ENCODE measurements at places on chromosomes 4 and X. TPM values are rescaled to one million over a fixed set of nuclear protein-coding genes. Genes with fewer than 3 reads are reported as not detected.

- peaks cover 57% of the 10 kb centered on the region for H3K27me3 ChIP-seq
- H3K27ac ChIP-seq = no peak overlapping the region
- no peaks in the 10 kb centered on the region for H3K36me3 ChIP-seq
Observed at GRCh38 chr4:3867403-3868100, 101.4 kb downstream of the ADRA2C start.

DNA sequence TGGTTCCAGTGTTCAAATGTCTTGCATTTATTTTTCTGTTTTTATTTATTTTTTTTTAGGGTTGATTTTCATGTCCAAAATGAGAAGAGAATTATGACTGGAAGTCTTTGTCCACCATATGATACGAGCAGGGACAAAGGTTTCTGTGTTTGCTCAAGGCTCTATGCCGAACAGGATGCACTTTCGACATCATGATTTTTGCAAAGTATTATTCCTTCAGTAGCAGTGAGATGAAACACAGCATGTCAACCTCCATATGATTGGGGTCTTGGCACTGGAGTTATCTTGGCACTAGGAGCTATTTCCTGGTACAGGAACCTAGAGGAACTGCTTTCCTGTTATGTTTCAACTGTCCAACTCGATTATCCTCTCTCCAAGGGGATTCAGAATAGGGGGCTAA lies 72.6 kb downstream of the UCHL1 start:
- H3K4me3 ChIP-seq = no peak overlapping the region
- H3K4me1 ChIP-seq = no peaks in the 10 kb centered on the region
- no peaks in the 10 kb centered on the region for H3K36me3 ChIP-seq
- no peak overlapping the region for H3K27ac ChIP-seq
- DNase-seq = no peak

GRCh38 chrX:118855681-118856310 lies 32.2 kb downstream of the ZCCHC12 start:
- no peak overlapping the region for H3K27ac ChIP-seq
- no peak for DNase-seq
- no peak overlapping the region for H3K4me3 ChIP-seq
- no peaks in the 10 kb centered on the region for H3K36me3 ChIP-seq
- no peaks in the 10 kb centered on the region for H3K4me1 ChIP-seq

- no peak for DNase-seq
- no peaks in the 10 kb centered on the region for H3K36me3 ChIP-seq
- H3K4me3 ChIP-seq = no peak overlapping the region
- peaks cover under 1% of the 10 kb centered on the region for H3K4me1 ChIP-seq
- H3K27me3 ChIP-seq = peaks cover 13% of the 10 kb centered on the region
Observed at GRCh38 chrX:148495176-148495575, 5.2 kb upstream of the AFF2 start.

GRCh38 chr4:42819863-42820514 lies 72.5 kb upstream of the GRXCR1 start:
- no peak overlapping the region for H3K27ac ChIP-seq
- DNase-seq = no peak
- no peaks in the 10 kb centered on the region for H3K4me1 ChIP-seq

GRCh38 chr4:54414545-54414944 lies 185.5 kb downstream of the PDGFRA start:
- no peak for DNase-seq
- no peaks in the 10 kb centered on the region for H3K36me3 ChIP-seq
- no peak overlapping the region for H3K27ac ChIP-seq
- H3K27me3 ChIP-seq = no peaks in the 10 kb centered on the region
- H3K4me3 ChIP-seq = no peak overlapping the region

The C4orf36 gene
- total RNA-seq = 0.44 TPM

The CACNA1F gene
- 0.09 TPM for total RNA-seq

All from muscle of leg (tissue), 16 donors.